ENCODE measurements at places on chromosomes 2 and 18.

DNA sequence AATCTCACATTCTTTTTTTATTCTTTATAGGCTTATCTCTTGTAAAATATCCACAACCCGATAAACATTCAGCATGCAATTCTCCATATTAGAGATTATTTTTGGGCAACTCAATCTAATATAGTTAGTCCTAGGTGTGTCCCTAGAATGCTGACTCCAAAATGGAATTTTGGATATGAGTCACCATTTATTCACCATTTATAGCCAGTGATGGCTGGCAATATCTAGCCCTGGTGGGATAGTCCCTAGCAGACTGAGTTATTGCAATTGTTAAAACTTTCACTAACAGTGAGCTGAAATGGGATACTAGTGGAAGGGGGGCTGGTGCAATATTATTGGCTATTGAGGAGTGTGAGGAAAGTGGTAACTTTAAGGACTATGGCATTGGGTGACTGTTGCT is 401.6 kb downstream of the SLC4A3 start:
- ATAC-seq, result no peak

- ATAC-seq, result no peak
Observed at GRCh38 chr2:38486213-38487026, 109.3 kb upstream of the ATL2 start.

- no peak for ATAC-seq
Observed at GRCh38 chr18:79422783-79423165, 27.0 kb downstream of the NFATC1 start.

GRCh38 chr2:154974041-154974440 is 275.5 kb downstream of the KCNJ3 start:
- no peak for ATAC-seq

DNA sequence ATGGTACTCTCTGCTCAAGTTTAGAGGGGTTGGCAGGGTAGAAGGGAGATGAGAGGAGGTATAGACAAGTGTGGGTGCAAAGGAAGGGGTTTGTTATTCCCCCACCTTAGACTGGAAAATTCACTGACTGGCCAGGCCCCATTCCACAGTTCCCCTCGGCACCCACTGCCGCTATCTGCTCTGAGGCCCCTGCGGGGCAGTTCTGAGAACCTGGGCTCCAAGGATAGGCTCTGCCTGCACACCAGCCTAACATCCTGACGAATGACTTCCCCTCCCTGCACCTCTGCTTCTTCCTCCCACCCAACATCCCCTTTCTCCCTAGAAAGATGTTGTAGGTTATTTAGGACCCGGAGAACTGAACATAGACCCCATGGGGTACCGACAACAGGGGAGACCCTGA is 303.9 kb upstream of the HDAC4 start:
- ATAC-seq, result no peak

DNA sequence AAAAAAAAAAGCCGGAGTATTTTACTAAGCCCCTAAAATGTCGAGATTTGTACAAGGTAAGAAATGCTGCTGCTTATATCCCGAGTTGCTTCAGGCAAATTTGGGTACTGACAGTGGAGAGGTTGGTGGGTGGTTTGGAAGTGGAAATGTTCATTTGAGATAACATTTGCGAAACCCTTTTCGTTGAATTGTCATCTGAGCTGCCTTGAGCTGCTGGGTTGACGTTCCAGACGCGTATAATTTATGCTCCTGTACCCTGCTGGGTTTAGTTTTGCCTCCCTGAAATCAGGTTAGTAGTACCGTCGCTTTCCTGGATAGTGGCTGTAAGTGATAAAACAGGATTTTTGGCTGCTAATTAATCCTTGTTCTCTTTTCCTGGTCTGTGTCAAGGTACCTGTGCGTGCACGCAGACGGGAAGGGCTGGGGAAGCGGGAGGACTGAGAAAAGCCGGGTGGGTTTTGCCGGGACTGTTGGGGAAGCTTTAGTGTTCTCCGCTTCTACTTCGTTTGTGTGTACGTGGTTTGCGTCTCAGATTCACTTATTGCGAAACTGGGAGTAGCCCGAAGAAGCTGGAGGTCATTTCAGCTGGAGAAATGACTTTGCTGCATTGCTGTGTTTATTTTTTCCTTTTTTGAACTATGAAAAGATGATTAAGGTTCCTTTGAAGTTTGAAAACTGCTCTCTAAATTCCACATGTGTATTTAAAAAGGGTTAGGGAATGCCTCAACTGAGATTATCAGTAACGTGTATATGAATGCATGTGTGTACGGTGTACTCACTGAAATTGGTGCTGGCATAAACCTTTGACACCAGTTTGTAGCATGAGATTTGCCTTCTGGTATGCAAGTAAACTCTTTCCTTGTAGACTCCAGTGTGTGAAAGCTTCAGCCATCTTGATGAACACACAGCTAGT is 709 bp downstream of the UGP2 start:
- no peak for ATAC-seq

DNA sequence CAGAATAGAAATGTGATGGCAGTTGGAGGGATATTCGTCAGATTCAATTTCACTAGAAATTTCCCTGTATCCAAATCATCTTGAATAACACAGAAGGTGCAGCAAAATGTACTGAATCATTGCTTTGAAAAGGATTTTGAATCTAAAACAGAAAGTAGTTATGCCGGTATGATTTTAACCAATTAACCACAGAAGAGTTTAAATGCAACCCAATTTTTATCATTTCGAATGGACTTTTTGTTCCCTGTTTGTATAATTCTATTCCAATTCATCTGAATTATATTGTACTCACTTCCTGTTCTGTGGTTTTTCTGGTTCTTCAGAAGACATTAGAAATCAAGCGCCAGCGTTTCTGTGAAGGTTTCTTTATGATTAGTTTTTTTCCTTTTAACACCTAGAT is 190.4 kb downstream of the MYO3B start:
- no peak for ATAC-seq

DNA sequence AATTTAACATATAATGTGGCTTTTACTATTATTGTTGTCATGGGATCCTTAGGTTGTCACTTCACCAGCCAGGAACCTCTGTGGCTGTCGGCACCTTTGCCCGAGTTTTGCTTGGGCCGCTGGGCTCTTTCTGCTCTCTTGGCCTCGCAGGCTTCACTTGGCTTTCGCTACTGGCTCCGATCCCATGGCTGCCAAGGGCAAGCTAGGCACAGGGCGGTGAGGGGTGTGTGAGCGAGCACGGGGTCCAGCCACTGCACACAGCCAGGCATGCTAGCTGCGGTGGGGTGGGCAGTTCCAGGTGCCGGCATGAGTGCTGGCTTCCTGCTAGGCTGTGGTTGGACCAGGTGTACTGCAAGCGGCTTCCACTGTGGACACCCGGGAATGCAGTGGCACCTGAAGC is 23.4 kb upstream of the RAPGEF4 start:
- no peak for ATAC-seq

DNA sequence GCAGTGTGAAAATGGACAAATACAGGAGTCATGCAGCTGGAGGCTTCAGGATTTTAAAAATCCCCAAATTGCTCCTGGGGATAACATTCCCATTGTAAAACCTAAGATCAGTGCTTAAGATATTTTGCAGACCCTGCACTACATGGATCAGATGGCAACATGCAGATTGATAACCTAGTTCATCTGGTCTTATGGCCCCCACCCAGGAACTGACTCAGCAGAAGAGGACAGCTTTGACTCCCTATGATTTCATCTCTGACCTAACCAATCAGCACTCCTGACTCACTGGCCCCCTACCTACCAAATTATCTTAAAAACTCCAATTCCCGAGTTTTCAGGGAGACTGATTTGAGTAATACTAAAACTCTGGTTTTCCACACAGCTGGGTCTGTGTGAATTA is 20.0 kb downstream of the SRBD1 start:
- no peak for ATAC-seq

GRCh38 chr2:188677142-188677541 is 297.0 kb upstream of the COL3A1 start:
- ATAC-seq, result no peak

DNA sequence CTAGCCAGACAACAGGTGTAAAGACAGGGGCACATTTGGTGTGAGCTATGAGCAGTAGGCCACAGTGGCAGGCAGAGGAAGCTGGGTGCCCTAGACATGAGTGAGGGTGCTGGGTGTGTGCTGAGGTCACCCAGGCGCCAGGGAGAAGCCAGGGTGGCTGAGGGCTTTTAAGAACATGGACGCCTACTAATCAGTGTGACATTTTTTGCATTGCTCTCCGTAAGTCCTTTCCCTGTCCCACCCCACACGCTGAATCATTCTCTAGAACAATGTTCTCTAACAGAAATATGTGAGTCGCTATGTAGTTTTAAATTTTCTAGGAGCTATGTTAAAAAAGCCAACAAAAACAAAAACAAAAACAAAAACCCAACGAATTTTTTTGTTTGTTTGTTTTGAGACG is 204.5 kb upstream of the REV1 start:
- no peak for ATAC-seq

- ATAC-seq, result no peak
Observed at GRCh38 chr2:124053796-124054195, 28.7 kb downstream of the CNTNAP5 start.
